ENCODE measurements at places on chromosomes 2 and 18.

DNA sequence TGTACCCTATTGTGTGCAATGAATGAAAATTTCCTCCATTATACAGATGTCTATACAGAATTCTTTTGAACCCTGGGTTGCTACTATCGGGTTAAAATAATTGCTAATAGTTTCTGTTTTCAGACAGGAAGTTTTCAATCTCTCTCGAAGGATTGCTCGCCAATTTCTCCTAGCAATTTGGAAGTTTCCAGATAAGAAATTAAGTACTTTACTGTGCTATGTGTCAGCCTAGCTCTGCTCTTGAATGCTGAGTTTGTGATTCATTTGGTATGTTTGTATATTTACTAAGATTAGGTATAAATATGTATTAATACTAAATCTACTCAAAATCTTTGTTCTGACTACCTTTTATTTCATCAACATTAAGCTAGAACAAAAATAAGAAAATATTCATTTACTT lies 74.6 kb upstream of the ARL5A start:
- no peak for DNase-seq

- no peak for DNase-seq
Measured at GRCh38 chr18:31223371-31223770, 60.7 kb upstream of the DSC1 start.

DNA sequence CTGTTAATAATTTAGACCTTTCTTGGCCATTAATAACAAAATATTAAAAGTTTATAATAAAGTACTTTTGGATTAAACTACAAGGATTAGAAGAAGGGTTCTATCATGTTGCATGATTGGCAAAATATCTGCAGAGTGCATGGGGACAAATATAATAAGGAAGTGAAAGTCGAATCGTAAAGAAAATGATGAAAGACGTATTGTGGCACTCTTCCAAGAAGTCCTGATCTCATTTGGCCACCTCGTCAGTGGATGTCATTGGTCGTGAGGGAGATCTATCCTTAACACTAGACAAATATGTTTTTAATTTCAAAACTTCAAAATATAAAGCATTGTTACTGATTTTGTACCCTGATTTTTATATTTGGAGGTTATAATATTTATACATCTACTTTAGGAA lies 197.7 kb upstream of the STON1 start:
- no peak for DNase-seq

DNA sequence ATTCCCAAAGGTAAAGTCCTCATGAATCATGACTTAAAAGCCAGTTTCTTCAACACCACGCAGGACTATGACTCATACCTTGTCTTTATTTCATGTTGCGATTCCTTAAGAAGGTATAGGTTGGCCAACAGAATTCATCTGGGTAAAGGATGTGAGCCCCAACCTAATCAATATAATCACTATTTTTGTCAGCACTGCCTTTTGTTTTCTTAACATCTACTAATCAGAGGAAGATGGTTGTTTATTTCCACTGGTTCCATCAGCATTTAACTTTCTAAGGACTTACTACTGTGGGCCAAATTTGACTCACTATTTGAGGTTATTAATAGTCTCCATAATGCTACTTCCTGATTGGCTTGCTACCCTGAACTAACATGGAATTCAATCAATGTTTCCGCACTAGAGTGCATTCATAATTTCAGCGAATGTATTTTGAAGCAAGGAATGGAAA lies 78.6 kb downstream of the SCG2 start:
- no peak for DNase-seq

GRCh38 chr2:239222312-239222660 lies 178.5 kb downstream of the HDAC4 start:
- no peak for DNase-seq

- DNase-seq, result peak; percentile 54
Measured at GRCh38 chr2:19899985-19900930, 1.5 kb downstream of the TTC32 start.

- DNase-seq, result no peak
Measured at GRCh38 chr2:105039559-105039958, 1.7 kb downstream of the MRPS9 start.

DNA sequence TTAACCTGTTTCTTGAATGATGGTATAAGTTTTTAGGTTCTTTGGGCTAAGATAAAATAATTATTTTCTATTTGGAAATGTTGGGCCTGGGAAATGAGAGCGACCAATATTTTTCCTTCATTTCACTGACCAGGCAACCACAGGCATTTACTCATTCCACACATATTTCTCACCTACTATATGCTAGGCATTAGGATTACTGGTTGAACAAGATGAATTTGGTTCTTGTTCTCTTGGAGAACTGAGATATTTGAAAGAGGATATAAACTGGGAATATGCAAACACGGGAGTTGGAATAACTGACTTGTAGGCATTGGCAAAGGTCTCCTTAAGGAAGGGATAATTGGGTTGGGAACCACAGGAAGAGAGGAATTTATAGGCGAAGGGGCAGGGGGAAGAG lies 3.9 kb upstream of the MYL1 start:
- DNase-seq, result no peak

DNA sequence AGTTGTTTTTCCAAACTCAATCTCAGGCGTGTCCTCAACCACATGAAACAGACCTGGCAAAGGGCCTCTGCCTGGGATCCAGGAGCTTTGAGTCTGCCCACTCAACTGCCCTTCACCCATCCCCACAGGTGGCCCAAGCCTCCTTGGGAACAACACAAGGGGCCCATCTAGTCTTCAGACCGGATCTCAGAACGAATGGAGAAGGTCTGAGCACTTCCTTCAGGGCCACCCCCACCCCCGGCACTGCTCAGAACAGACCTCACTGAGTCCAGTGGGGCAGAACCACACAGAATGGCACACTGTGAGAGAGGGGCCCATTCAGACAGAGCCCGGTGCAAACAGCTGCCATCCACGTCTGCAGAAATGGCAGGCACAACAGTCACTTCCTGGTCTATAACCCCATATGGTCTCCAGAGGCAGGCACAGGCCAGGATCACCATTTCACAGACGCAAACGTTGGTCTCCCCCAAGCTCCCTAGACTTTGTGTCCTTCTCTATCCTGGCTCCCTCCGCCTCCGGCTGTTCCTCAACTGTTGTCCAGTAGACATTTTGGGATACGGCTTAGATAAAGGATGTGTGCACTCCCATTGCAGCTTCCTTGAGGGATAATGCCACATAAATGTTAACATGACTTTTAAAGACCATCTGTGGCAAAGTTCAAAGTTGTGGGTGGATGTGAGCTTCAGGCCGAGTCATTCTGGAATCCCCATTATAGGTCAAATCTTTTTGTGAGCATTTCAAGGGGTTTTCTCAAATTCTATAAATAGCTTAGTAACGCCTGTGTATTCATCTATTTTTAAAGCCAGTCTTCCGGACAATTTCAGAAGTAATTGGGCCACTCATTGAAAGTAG lies 149.7 kb downstream of the SMAD7 start:
- no peak for DNase-seq

GRCh38 chr2:39881948-39882347 lies 102.9 kb upstream of the THUMPD2 start:
- no peak for DNase-seq

- no peak for DNase-seq
Measured at GRCh38 chr2:98479371-98479770, 34.7 kb downstream of the INPP4A start.

- DNase-seq, result no peak
Measured at GRCh38 chr18:9520666-9521065, 45.4 kb downstream of the RALBP1 start.

- no peak for DNase-seq
Measured at GRCh38 chr2:16763493-16763899, 97.9 kb upstream of the CYRIA start.

GRCh38 chr2:205660521-205661124 lies 21.7 kb upstream of the NRP2 start:
- DNase-seq, result no peak

- DNase-seq, result no peak
Measured at GRCh38 chr2:107062599-107063220, 176.7 kb upstream of the ST6GAL2 start.

DNA sequence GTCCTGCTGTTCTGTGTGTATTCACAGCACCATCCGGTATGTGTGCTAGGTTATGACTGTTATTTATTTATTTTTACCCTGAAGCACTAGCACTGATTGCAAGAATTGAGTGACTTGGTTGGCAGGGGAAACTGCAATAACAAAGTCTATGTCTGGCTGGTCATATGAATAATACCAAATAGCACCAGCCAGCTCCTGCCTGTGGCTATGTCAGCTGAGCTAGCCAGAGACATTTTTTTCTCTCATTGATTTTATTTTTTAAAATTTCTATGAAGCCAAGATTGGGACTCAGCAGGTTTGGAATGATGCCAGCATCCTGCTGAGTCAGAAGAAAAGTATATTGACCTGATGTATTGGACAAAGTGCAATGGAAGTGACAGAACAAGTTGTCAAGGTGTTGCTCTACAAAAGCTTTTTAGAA lies 188.5 kb upstream of the CDH2 start:
- no peak for DNase-seq

DNA sequence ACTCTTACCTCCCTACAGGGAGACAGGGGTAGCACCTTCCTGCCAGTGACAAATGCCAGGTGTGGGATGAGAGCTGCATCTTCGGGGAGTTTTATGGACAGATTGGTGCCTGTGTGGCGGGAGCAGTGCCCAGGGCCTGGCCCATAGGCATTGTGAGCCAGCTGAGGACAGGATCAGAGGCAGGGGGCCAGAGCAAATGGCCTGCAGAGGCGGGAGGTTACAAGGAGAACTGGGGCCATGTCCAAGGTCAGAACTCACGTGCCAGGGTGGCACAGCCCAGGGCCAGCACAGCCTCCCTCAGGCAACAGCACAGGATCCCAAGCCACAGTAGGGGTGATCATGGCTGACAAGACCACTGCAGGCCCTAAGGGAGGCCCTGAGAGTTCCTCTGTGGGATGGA lies 40.2 kb upstream of the MCFD2 start:
- no peak for DNase-seq

GRCh38 chr2:129069875-129070594 lies 751.4 kb upstream of the HS6ST1 start:
- DNase-seq, result no peak

DNA sequence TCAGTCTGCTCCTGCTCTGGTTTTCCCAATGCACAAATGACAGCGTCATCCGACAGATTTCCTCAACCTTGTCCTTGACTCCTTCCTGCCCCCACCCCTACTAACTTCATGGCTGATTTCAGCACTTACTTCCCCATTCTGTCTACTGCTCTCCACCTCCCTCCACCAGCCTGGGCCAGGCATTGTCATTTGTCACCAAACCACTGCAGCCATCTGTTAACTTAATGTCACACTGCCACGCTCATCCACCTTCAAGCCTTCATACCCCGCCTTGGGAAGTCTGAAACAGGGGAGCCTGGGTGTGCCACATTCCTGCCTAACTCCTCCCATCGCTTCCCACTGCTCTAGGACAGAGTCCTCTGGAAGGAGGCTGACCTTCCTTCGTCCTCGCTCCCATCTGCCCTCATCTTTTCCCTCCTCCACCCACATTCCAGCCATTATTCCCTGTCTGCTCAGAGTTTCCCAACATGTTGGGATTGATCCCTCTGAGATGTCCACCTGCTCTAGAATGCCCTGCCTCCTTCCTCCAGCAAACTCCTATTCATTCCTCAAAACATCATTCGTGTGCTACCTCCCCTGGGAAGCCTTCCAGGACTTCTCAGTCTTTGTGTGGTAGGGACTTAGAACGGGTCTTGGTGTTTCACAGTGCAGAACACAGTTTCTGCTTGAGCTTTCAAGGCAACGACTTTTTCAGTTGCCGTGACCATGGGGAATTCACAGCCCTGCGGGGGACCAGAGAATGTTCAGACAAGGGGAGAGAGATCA lies 42.2 kb upstream of the SMAD7 start:
- no peak for DNase-seq

DNA sequence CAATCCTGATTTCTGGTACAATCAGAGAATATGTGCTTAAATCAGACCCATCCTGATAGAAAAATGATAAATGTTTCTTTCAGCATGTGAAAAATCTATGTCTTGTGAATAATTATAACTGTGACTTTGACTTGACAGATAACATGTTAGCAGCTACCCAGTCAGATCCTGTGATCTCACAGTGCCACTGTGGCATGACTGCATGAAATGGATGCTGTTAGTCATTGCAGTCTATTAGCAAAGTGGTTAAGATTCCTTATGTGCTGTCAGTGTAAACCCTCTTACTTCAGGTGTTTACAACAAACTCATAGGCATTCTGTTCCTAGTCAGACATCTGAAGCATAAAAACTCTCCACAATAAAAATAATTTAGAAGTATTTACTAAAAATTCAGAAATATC lies 244.6 kb upstream of the RND3 start:
- no peak for DNase-seq

- peak; percentile 49 for DNase-seq
Measured at GRCh38 chr2:119659601-119660342, 19.2 kb upstream of the TMEM177 start.

- no peak for DNase-seq
Measured at GRCh38 chr2:133264989-133265401, 303.3 kb downstream of the NCKAP5 start.

DNA sequence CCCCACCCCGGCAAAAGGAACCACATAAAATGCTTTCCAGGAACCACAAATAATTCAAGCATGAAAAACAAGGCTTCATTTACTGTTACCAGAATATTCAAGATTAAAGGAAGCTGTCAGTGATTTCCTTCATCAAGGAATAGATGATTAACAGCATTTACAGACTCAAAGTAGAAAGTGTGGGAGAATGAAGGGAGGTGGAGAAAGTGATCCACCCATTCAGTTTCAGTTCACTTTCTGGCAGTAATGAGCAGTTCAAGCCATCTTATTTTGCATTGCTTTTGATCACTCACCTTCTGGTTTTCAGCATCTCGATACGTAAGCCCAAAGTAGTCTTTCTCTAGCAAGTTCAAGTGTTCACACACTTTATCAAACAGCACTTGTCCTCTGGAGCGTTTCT lies 99.0 kb downstream of the EPB41L3 start:
- DNase-seq, result no peak

DNA sequence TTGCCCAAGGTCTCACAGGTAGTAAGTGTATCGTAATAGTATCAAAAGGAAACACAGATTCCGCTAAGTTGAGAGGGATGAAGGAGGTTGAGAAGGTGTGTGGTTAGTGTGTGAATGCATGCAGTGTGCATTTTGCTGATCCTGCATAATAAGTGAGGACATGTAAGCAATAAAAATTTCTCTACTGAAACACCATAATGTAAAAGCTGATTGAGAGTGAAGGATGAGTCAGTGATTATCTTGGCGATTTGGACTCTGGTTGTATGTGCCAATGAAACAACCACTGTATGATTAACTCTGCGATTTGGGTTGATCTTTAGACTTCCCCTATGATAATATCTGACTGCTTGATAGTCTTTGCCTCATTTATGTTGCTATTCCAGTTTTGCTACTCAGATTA lies 16.7 kb upstream of the ADGRF3 start:
- DNase-seq, result no peak

DNA sequence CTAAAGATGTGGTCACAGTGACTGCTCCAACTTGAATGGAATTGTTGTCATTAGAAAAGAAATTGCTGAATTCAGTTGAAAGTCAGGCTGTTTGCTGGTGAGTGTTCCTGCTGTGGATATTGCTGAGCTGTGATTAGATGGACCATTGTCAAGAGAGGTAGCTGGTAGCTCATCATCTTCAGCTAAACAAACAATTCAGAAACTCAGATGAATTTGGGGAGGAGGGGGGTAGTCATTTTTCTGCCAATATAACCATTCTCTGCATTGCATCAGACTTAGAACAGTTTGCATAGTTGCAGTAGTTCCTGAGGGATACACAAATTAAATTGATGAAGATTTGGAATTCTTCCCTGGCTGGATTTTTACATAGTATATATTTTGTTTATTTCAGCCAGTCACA lies 108.3 kb downstream of the MTCL1 start:
- no peak for DNase-seq

All from CD4-positive, alpha-beta T cell treated with Interleukin-4 for 4 hours (primary cell).